ENCODE measurements at places on chromosomes 11 and 22. TPM values are rescaled to one million over a fixed set of nuclear protein-coding genes. Genes with fewer than 3 reads are reported as not detected.

GRCh38 chr22:50260801-50261614, 475 bp downstream of the MAPK12 start:
- H3K4me1 ChIP-seq: peaks cover 11% of the 10 kb centered on the region
- H3K36me3 ChIP-seq: no peaks in the 10 kb centered on the region
- H3K27ac ChIP-seq: peak overlapping the region; percentile 22
- DNase-seq: peak; percentile 54
- no peaks in the 10 kb centered on the region for H3K27me3 ChIP-seq

MMP7 gene
- polyA plus RNA-seq: 0.65 TPM

CRYBB1 gene
- polyA plus RNA-seq: not detected

DNA sequence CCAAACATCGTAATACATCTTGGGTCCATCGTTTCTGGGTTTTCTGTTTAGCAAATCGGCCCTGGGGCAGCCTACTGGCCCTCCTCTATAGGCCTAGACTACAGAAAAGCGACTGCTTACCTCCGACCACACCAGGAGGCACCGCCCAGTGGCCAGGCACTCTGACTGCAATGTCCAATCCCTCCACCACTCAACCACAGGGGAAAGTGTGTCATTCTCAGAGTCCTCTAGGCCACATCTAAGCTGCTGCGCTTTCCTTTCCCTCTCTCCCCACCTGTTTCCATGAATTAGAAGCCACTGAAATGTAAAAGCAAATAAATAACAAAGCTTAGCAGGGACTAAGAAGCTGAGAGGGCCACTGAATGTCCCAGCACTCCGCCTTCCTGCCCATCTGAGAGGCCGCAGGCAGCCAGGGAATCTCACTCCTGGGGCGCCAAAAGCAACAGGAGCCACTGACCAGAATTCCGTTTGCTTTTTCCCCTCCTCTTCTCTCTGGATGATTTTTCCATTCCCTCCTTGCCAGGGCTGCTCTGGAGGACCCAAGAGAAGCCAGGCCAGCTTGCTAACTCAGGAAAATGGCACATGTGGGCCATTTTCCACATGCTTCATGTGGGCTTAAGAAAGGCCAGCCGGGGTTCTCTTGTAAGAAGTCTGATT, 50.1 kb upstream of the FLI1 start:
- no peak overlapping the region for H3K4me3 ChIP-seq
- no peaks in the 10 kb centered on the region for H3K36me3 ChIP-seq
- no peak for DNase-seq
- no peaks in the 10 kb centered on the region for H3K27me3 ChIP-seq

- H3K4me1 ChIP-seq: peaks cover 54% of the 10 kb centered on the region
- peak; percentile 41 for DNase-seq
- H3K27me3 ChIP-seq: no peaks in the 10 kb centered on the region
Observed at GRCh38 chr11:122168218-122168617, 52.2 kb upstream of the BLID start.

ENTHD1 gene
- polyA plus RNA-seq: not detected

TAF10 gene
- polyA plus RNA-seq: 149 TPM

C11orf52 gene
- polyA plus RNA-seq: 1.2 TPM

STK33 gene
- 0.63 TPM for polyA plus RNA-seq

GRCh38 chr11:95469258-95469657, 238.3 kb upstream of the SESN3 start:
- H3K27ac ChIP-seq: no peak overlapping the region
- H3K4me3 ChIP-seq: no peak overlapping the region
- no peaks in the 10 kb centered on the region for H3K36me3 ChIP-seq
- no peak for DNase-seq

PRR5 gene
- polyA plus RNA-seq: 7.4 TPM

CRYBB3 gene
- 0.59 TPM for polyA plus RNA-seq

OR52H1 gene
- polyA plus RNA-seq: 0.33 TPM

DNA sequence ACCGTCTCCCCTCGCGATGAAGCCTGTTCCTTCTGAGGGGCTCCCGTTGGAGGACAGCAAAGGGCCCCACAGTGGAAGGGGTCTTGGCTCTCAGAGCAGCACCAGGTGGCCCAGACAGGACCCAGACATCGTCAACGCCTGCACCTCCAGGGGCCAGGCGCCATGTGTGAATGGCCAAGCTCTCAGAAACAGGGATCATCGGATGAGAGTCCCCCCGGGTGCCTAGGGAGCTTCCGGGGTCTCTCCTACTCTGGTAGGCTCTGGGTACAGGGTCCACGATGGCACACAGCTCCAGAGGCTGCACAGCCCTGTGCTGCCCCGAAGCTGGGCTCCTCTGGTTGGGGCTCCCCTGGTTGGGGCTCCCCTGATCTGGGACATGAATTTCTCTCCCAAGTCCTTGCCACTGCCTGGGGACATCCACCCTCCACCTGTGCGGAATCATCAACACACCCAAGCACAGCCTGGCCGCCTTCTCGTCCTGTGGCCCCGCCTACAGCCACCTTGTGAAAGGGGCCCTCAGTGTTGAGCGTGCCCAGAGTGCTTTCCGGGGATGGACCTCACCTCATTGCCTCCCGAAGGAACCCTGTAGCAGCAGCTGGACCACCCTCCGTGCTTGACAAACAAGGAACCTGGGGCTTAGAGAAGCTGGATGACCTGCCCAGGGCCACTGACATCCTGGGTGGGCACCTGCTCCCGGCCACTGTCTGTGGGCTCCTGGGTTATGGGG, 929.0 kb downstream of the BRD1 start:
- no peak overlapping the region for H3K27ac ChIP-seq
- no peaks in the 10 kb centered on the region for H3K36me3 ChIP-seq
- no peaks in the 10 kb centered on the region for H3K27me3 ChIP-seq
- H3K4me1 ChIP-seq: no peaks in the 10 kb centered on the region

DNA sequence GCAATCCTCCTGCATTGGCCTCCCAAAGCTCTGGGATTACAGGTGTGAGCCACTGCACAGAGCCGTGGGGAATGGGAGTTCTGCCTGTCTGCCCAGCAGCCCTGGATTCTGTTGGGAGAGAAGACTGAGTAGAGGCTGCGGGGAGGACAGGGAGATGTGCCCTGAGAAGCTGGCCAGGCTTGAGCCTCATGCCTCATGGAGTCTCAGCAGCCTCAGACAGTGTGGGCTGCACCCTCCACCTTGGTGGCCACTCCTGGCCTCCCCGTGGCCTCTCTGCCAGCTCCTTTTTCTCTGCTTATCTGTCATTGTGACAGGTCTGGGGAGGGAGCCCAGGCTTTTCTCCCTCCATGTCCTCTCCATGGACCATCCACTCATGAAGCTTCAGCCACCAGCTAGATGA, 43.2 kb downstream of the DKK3 start:
- H3K4me3 ChIP-seq: no peak overlapping the region
- peaks cover 11% of the 10 kb centered on the region for H3K4me1 ChIP-seq
- H3K36me3 ChIP-seq: no peaks in the 10 kb centered on the region
- DNase-seq: no peak
- no peak overlapping the region for H3K27ac ChIP-seq

DNA sequence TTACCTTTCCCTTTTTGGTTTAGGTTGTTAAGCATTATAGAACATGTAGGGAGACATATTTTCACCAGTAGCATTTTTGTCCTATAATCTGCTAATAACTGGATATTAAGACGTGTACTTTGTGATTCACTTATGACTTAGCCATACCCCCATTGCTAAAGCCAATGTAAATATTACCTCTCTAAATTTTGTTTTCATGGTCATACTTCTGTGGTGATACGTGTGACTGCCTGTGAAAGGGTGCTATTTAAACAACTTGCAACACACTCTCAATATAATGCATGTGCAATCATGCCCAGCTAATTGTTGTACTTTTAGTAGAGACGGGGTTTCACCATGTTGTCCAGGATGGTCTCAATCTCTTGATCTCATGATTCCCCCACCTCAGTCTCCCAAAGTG, 36.2 kb upstream of the PAK1 start:
- DNase-seq: no peak
- H3K27me3 ChIP-seq: no peaks in the 10 kb centered on the region
- no peak overlapping the region for H3K27ac ChIP-seq
- H3K4me3 ChIP-seq: no peak overlapping the region
- H3K36me3 ChIP-seq: no peaks in the 10 kb centered on the region
- peaks cover 12% of the 10 kb centered on the region for H3K4me1 ChIP-seq

DNA sequence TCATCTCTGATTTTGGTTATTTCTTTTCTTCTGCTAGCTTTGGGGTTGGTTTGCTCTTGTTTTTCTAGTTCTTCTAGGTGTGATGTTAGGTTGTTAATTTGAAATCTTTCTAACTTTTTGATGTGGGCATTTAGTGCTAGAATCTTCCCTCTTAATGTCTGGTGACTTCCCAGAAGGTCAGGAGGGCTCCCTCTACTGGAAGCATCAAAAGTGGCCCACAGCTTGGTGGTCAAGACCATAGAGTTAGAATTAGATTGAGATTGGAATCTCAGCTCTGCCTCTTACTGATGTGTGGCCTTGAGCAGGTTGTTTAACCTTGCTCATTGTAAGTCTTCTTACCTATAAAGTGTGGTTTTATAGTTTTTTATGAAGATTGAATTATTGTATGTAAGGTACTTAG, 99.3 kb downstream of the FDX1 start:
- no peaks in the 10 kb centered on the region for H3K36me3 ChIP-seq
- no peak overlapping the region for H3K4me3 ChIP-seq
- DNase-seq: no peak
- no peaks in the 10 kb centered on the region for H3K27me3 ChIP-seq

SMC1B gene
- polyA plus RNA-seq: not detected

- H3K27me3 ChIP-seq: no peaks in the 10 kb centered on the region
Observed at GRCh38 chr11:12735262-12735661, 61.0 kb downstream of the TEAD1 start.

DNA sequence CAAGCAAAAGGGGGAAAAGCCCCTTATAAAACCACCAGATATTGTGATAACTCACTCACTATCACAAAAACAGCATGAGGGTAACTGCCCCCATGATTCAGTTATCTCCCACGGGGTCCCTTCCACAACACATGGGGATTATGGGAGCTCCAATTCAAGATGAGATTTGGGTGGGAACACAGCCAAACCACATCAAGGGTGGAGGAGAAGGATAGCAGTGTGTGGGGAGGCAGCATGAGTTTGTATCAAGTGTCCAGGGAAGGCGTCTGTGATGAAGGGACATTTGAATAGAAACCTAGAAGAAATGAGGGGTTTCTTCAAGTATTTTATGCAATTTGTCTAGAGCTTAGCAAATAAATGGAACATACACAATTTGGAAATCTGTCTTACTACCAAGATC, 98.2 kb downstream of the SLC1A2 start:
- no peak overlapping the region for H3K27ac ChIP-seq
- H3K27me3 ChIP-seq: peaks cover 15% of the 10 kb centered on the region
- no peaks in the 10 kb centered on the region for H3K36me3 ChIP-seq
- no peaks in the 10 kb centered on the region for H3K4me1 ChIP-seq
- DNase-seq: no peak

DNA sequence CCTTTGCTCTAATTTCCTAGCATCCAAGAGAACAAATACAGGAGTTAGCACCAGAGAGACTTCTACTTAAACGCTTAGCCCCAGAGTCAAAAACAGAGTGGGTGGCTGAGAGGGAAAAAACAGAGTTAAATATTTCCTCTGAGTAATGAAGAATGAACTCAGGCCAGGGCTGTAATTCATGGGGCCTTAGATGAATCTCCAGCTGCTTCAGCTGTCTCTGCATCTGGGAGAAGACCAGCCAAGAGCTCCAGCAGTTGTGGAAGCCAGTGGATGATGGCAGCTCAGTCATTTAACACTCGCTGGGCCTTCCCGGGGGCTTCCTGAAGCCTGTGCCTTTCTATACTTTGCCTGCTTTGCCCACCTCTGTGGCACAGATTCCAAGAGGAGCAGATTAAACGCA, 5.7 kb upstream of the ADAMTS15 start:
- H3K36me3 ChIP-seq: no peaks in the 10 kb centered on the region
- H3K4me1 ChIP-seq: no peaks in the 10 kb centered on the region

PPP6R3 gene
- 31.7 TPM for polyA plus RNA-seq

DNA sequence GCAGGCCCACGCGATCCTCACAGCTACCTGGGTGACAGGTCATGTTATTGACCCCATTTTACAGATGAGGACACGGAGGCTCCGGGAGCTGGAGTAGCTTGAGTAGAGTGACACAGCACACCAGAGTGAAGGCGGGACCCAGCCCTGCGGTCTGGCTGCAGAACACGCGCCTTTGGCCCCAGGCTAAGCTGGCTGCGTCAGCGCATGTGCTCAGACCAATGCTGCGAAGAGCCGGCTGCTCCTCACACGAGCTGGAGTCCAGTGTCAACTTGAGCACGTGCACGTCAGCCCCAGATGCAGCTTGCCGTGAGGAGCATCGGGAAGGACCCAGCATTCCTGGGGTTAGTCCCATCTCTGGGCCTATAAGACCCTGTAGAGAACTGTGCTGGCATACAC, 49.9 kb downstream of the SCUBE1 start:
- no peaks in the 10 kb centered on the region for H3K36me3 ChIP-seq
- H3K4me3 ChIP-seq: no peak overlapping the region
- DNase-seq: no peak

DRD4 gene
- polyA plus RNA-seq: not detected

DNA sequence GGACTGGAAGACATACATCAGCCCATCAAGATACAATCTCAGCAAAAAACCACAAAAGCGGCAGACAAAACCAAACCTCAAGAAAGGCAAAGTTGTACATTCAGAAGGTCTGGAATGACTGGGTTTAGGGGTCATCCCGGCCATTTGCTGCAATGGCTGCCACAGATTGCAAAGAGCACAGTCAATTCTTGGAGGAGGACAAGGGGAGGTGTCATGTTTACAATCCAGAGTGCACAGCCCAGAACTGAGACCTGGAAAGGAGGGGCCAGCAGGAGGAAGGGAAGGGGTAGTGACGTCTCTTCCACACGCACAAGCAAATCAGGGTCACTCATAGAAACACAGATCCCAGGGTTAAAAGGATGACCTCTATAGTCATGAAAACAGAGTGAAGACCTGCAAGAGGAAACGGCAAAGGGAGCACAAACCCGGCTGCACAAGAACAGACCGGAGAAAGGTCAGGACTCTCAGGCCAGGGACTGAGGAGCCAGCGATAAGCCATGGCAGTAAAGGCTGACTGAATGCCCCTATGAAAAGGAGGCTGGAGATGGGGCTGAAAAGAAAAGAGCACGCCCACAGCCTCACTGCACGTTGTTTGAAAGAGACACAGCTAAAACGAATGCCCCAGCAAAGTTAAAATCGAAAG, 18.2 kb upstream of the MUC5AC start:
- no peaks in the 10 kb centered on the region for H3K36me3 ChIP-seq
- peaks cover 5% of the 10 kb centered on the region for H3K27me3 ChIP-seq

GRCh38 chr22:48889887-48890692, 937.6 kb downstream of the BRD1 start:
- H3K36me3 ChIP-seq: no peaks in the 10 kb centered on the region
- DNase-seq: no peak
- no peaks in the 10 kb centered on the region for H3K4me1 ChIP-seq
- H3K27me3 ChIP-seq: no peaks in the 10 kb centered on the region
- no peak overlapping the region for H3K4me3 ChIP-seq
- no peak overlapping the region for H3K27ac ChIP-seq

PDGFD gene
- polyA plus RNA-seq: 6.2 TPM

GRCh38 chr11:107732689-107733051, 20.8 kb upstream of the SLN start:
- H3K36me3 ChIP-seq: no peaks in the 10 kb centered on the region
- H3K27me3 ChIP-seq: no peaks in the 10 kb centered on the region
- no peak overlapping the region for H3K27ac ChIP-seq
- H3K4me3 ChIP-seq: no peak overlapping the region
- H3K4me1 ChIP-seq: no peaks in the 10 kb centered on the region

DEPDC7 gene
- 0.05 TPM for polyA plus RNA-seq

UBQLNL gene
- polyA plus RNA-seq: 0.48 TPM

TECTA gene
- polyA plus RNA-seq: 0.97 TPM

Data from endothelial cell of umbilical vein (primary cell).